ENCODE measurements at places on chromosomes 11 and 22.

DNA sequence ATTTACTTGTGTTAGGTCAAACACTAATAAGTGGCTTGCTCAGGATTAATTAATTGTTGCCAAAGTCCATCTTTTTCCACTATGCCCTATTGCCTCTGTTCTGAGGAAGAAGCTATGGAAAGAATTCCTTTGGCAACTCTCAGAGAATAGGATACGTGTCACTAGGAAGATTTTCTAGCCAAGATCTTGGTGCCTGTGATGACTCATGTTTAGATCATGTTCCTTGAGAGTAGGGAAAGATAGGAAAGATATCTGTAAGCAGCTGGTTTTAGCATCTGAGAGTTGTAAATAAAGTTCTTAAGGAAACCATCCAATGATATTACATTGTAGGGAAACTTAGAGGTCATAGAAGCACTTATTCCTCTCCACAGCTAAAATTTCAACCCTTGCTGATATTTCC is 15.7 kb downstream of the SLN start:
- DNase-seq = no peak

- DNase-seq = no peak
These were observed 39.8 kb downstream of the OR6Q1 start for GRCh38 chr11:58070585-58070984.

DNA sequence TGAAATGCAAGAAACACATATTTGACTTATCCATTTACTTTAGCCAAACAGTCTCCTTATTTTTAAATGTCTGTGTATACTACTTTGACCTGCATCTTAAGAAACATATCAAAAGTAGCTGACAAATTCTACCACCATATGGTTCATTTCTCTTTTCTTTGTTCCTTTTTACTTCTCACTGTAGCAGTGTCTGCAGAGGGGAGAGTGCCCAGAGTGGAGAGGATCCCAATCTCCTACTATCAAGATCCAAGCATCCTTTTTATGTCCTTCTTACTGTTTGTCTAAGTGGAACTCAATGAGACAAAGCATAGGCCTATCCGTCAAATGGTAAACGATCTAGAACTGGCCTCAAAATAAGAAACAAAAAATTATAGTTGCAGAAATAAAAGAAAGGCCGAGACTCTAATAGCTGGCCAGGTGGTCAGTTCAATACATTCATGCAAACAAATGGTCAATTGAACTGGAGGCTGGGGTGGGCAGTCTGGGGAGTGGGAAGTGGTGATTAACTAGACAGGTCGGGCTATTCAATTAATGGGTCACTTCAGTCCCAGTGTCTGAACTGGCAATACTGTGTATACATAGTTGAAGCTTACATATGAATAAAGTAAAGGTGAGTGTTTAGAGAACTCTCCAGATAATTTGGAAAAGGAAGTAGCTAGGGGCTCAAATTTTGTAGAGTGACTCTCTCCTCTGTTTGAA is 149.1 kb downstream of the MAML2 start:
- DNase-seq = no peak

- no peak for DNase-seq
These were observed 54.4 kb downstream of the FLRT1 start for GRCh38 chr11:64089915-64090805.

DNA sequence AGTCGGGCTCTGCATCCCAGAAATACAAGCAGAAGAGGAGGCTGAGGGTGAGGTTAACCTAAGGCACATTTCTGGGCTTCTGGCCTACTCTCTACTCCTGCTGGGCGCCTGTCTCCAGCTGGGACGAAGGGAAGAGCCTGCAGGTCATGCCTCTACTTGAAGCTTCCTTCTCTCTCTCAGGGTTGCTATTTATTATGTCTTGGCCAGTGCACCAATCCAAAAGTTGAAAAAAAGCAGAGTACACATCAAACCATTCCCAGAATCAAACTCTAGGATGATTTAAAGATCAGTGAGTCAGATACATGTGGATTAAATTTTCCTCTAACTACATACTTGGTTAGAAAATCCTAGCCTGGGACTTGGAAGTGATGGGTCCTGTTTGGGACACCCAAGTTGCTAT is 60.2 kb upstream of the CDON start:
- no peak for DNase-seq

DNA sequence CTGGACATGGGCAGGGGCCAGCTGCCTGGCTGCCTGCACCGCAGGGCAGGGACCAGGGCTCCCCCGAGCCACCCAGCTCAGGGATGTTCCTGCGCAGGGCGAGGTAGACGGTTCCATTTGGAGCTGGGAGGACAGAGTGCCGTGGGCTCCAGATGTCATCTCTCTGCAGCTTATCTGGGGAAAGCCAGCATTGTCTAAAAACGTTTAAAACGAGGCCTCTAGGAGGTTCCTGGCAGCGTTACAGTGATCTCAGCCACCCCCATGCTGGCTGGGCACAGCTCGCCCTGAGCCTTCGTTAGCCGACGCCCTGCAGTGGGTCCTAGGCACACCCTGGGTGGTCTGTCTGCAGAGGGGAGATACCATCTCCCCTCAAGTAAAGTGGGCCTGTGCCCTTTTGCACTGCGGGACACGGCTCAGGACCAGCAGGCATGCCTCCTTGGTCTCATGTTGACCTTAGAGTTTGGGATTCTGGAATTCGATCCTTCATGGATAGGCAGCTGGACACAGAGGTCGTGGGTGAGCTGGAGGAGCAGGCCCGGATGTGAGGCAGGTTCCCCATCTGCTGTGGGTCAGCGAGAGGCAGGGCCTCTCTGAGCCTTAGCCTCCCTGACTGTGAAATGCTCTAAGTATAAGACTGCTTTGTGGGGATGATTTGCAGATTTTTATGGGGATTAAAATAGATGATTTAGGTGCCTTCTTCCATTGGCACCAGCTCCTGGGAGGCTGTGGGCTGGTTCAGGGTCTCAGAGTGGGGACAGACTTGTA is 14.1 kb downstream of the SYNGR1 start:
- DNase-seq = no peak

DNA sequence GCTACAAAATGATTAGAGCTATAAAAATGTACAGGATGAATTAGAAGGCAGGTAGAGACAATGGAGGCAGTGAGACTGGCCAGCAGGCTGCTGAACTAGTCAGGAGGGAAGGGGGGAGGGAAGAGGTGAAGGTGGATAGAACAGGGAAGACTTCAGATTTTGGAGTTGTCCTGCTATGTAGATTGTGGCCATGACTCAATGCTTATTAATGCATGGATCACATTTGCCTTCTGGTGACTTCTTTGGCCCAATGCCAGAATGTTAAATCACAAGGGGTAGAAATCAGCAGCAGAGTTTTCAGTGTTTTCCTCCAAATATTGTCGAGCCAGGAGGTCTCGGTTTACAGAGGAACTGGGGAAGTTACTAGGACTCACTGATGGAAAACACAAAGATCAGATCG is 346.6 kb downstream of the AASDHPPT start:
- DNase-seq = no peak

DNA sequence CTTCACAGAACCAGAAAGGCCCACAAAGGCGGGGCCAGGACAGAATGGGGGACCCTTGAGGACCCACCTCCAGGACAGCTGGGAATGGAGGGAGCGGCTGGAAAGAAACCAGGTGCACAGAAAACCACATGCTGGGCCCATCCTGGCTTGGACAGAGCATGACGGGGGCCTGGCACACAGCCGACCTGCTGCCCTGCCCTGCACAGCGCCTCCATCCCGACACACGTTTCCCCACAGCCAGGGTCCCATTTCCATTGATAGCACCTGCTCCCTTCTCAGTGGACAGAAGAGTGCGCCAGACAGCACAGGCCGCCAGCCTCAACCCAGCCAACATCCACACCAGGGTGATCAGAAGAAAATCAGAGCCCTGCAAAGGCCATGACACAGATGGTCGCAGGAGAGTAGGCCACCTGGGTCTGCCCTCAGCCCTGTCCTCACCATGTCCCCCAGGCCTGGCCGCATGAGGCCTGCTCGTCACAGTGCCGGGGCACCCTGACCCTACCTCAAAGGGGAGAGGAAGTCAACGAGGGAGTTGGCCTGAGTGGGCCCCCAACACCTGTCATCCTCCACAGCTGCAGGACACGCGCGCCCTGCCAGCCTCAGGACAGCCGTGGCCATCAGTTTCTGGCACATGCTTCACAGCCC is 28.1 kb downstream of the BRD1 start:
- DNase-seq = no peak

GRCh38 chr22:29144786-29145160 is 60.9 kb upstream of the EMID1 start:
- DNase-seq = no peak

GRCh38 chr22:21713428-21714058 is 22.1 kb downstream of the YPEL1 start:
- DNase-seq = no peak

DNA sequence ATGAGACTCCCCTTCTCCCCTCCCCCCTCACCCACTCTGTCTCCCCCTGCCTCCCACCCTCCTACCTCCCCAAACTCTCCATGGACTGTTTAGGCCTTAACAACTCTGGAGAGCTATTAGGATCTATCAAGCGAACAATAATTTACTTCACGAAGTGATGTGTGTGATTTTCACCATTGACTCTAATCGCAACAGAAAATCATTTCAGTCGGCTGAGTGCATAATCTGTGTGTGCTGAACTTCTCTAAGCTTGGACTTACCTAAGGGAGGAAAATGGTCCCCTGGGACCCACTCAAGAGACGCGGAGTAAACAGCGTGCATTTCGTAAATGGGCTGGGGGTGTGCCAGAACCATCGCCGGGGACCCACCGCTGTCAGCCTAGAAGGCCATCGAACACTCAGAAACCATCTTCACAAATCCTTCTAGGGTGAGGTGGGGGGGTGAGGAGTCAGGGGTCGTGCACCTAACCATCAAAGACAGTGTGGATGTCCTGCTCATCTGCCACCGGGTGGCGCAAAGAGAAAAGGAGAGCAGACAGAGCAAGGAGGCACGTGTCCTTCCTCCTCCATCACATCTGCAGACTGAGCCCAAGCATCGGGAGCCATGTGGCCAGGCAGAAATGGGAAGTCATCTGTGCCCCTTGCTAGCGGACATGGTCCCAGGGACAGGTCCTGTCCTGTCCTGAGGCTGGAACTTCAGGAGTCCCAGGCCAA is 62.1 kb upstream of the NUP50 start:
- no peak for DNase-seq

- no peak for DNase-seq
These were observed 21.8 kb upstream of the OR8G1 start for GRCh38 chr11:124219126-124219525.

- no peak for DNase-seq
These were observed 233.3 kb downstream of the CTTN start for GRCh38 chr11:70631624-70632047.

- no peak for DNase-seq
These were observed 9.2 kb upstream of the PIWIL4 start for GRCh38 chr11:94557992-94558391.

- DNase-seq = no peak
These were observed 15.0 kb downstream of the SIK3 start for GRCh38 chr11:117083011-117083935.

GRCh38 chr22:17115236-17115635 is 5.9 kb downstream of the TMEM121B start:
- no peak for DNase-seq

- no peak for DNase-seq
These were observed 64.7 kb upstream of the AMPD3 start for GRCh38 chr11:10390375-10390774.

DNA sequence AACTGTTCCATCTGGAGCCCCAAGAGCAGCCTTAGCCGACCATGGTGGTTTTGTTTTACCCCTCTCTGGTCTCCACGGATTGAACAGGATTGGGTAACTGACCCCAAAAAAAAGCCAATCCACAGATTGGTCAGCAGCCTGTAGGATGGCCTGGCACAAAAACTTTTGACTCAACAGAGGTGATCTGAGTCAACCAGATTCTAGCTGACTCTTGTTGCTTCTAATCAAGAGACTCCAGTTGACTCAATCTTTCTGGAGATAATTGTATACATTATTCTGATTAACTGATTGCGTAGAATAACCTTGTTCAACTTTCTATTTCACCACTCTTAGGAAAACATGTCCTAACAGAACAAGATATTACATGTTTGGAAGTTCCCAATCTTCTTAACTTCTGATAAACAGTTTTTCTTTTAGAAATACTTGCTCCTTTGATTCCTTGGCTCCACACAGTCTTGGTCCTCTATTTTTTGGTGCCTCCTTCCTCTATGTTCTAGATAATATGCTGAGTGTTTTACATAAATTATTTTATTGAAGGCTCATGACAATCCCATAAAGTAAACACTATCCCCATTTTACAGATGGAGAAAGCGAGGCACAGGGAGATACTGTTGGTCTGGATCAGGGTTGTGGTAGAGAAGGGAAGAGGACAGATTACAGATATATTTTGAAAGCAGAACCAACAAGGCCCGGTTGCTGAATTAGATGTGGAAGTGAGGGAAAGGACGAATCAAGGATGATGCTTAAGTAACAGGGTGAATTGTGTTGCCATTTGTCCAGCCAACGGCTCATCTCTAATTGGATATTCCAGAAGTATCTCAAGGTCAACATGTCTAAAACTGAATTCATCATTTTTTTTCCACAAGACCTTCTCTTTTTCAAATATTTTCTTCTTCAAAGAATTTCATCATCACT is 11.5 kb upstream of the ZC3H12C start:
- DNase-seq = no peak

DNA sequence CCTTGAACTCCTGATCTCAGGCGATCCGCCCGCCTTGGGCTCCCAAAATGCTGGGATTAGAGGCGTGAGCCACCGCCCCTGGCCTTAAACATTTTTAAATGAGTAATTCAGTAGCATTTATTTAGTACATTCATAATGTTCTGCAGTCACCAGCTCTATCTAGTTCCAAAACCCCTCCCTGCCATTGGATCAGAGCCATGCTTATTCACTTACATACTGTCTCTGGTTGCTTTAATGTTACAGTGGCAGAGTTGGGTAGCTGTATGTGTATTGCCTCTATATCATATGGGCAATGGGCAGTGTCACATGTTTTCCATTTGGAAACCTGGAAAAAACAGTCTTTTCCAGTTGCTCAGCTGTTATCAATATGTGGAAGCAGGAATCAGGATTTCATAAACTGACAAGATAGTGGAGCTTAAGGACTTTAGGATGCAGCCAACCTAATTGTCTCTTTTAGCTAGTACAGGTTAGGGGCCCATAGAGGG is 10.5 kb downstream of the COA4 start:
- DNase-seq = no peak

- no peak for DNase-seq
These were observed 3.4 kb downstream of the CLPB start for GRCh38 chr11:72430741-72431570.

DNA sequence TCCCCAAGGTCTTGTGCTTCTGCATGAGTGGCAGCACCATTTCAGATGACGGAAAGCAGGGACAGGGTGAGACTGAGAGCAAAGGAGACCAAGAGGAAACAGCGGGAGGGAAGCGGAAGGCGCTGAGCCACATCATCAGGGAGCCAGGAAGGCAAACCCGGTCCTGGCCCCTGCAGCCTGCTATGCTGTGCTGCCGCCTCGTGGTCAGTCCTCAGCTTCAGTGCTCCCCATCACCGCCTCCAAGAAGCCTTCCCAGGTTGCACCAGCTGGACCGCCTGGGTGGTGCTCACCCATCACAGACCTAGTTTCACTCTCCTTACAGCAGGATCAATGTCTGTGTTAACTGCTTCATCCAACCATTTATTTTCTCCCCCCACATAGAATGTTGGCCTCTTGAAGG is 73.0 kb upstream of the PHF21B start:
- DNase-seq = no peak

Measured in stimulated activated CD8-positive, alpha-beta memory T cell treated with anti-CD3 and anti-CD28 coated beads, Interleukin-7, amount 100 ng/mL, for 4 hours (primary cell).